Stimulated activated CD8-positive, alpha-beta memory T cell treated with anti-CD3 and anti-CD28 coated beads, Interleukin-4, amount 100 ng/mL, for 1 hour (primary cell): ENCODE measurements at places on chromosomes 3 and 15.
A peak's percentile ranks its signal among the peaks of the same experiment; 100 is the strongest.

DNA sequence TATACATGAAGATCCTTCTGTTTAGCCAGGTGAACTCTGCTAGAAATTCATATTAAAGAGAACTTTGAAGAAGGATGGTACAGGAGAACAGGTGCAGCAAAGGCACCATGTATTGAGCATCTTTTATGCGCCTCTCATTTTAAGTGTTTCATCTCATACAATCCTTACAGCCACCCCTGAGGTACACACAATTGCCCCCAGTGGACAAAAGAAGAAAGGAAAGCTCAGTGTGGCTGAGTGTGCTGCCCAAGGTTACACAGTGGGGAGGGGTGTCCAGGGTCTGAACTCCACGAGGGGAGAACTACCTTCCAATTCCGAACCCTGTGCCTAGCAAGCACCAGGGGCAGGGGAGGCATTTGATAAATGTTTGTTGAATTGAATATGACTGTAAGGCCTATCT lies 98.6 kb downstream of the MECOM start:
- DNase-seq: no peak

GRCh38 chr3:146104068-146104467 lies 56.9 kb downstream of the PLOD2 start:
- no peak for DNase-seq

DNA sequence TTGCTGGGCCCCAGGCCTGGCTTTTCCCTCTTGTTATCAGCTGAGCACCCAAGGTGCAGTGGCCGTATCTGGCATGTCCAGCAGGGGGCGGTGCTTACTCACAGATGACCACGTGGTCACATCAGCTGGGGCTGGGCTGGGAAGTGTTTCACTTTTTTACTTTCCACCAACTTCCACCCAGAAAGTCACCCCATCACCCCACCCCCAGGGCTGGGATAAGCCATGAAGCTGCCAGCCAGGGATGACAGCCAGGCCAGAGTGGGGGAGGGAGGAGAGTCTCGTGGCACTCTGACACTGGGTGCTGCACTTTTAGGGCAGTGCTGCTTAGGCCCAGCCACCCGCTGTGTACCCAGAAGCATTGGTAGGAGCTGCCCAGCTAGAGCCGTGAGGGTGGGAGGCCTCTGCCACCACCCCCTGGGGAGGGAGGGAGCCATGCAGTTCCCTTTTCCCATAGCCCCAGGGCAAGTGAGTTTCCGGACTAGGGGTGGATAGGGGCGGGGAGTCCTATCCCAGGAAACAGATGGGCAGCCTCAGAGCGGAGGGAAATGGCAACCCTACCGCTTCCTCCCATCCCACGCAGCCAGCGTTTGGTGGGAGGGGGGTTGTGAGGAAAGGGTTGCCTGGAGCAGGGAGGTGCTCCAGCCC lies 6.1 kb downstream of the PPCDC start:
- peak; percentile 82 for DNase-seq

GRCh38 chr3:16547561-16548357 lies 34.3 kb upstream of the RFTN1 start:
- DNase-seq: no peak

GRCh38 chr3:10381336-10381735 lies 60.4 kb upstream of the SEC13 start:
- DNase-seq: no peak
